ENCODE measurements at places on chromosomes 2 and 18.
A peak's percentile ranks its signal among the peaks of the same experiment; 100 is the strongest.

DNA sequence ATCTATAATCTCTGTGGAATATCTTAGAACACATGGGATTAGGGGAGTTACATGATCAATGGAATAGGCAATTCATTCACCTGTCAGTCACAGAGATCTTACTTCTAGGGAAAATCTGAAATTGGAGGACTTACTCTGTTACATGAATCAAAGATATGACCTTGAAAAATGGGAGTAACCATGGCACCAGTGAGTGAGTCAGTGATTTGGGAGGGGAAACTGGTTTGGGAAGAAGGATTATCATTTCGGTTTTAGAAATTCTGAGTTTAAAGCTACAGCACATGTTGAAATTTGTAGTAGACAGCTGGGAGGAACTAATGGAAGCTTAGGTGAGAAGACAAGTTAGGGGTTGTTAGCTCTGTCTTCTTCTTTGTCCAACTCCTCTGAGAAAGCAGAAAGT is 153.7 kb downstream of the CAMKMT start:
- DNase-seq: no peak

- DNase-seq: no peak
Measured at GRCh38 chr2:62265106-62265505, 69.2 kb downstream of the B3GNT2 start.

- DNase-seq: no peak
Measured at GRCh38 chr2:129074298-129074920, 755.7 kb upstream of the HS6ST1 start.

- no peak for DNase-seq
Measured at GRCh38 chr2:122168799-122169198, 413.3 kb downstream of the TSN start.

DNA sequence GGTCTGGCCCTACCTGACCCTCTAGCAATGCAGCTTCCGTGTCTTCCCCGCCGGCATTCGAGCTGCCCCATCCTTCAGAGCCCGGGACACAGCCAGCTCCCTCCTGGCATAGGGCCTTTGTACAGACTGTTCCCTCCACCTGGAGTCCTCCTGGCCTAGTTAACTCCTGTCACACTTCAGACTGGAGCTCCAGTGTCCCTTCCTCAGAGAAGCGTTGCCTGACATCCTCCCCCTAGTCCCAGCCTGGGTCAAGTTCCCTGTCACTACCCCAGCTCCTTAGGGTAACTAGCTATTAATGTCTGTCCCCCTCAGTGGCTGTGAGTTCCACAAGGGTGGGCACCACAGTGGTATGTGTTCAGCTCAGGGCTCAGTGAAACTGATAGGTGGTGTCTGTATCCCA is 45.5 kb upstream of the LOXHD1 start:
- DNase-seq: no peak

- DNase-seq: no peak
Measured at GRCh38 chr18:70335892-70336726, 47.3 kb downstream of the SOCS6 start.

- DNase-seq: no peak
Measured at GRCh38 chr2:96648306-96648930, 5.9 kb downstream of the FER1L5 start.

DNA sequence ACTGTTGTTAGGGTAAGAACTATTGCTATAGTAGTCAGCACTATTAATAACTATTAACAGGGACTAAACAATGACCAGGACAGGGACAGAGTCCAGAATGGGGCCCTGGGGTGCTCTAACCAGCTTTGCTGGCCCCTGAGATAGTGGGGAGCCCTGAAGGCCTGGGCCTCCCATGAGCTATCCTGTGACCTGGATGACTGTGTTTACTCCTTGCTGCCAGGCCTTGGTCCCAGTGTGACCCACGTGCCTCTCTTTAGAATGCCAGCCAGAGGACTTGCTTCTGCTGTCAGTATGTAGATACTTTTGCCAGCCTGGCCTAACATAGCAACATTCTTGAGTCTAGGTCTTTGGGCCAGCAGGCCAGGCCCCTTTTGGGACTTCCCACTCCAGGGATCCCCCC is 11.4 kb downstream of the CDK5R2 start:
- no peak for DNase-seq

DNA sequence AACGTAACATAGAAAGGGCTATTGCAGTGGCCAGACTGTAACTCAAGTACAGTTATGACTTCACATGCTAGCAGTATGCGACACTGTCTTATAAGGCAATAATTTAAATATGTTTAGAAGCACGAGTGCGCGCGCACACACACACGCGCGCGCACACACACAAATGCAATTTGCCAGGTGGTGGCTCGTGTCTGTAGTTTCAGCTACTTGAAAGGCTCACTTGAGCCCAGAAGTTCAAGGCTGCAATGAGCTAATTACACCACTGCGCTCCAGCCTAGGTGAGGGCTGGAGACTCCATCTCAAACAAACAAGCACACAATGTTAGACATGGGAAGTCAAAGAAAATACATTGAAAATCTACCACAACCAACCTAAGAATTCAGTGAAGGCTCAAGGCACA is 103.7 kb downstream of the USP34 start:
- no peak for DNase-seq

DNA sequence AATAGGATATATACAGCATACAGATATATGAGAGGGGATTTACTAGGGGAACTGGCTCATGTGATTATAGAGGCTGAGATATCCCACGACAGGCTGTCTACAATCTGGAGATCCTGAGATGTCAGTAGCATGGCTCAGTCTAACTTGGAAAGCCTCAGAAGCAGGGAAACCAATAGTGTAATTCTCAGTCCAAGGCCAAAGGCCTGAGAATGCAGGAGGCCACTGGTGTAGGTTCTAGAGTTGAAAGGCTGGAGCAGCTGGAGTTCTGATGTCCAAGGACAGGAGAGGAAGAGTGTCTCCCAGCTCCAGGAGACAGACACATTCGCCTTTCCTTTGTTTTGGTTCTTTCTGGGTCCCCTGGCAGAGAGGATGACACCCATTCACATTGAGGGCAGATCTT is 20.1 kb upstream of the CCBE1 start:
- no peak for DNase-seq

DNA sequence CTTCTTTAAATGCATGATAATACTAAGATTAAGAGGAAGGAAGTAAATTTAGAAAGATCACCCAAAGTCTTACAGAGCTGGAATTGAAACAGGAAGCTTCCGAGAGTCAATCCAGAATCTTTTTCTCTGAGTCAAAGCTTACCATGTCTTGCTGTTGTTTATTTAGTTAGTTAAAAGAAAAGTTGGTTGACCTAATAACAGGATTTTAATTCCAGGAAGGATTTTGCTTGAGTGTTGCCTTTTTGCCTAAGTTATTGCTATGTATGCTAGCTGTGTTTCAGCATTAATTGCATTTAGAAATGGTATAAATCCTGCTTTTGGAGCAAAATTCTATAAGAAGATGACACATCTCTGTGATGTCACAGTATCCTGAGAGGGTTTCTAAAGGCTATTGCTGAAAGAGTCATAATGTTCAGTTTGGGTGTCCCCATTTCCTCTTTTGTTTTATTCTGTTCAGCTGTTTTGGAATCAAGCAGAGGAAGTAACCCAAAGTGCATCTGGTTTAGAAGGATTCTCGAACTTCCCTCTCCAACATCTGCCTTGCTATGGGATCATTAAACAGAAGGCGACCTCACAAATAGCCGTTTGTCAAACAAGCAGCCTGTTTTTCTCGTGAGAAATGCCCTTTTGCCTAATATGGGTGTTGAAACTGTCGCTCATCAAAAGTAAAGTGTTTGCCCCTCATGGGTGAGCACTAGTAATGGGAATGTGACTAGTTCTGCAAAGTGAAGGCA is 271.5 kb upstream of the MMADHC start:
- DNase-seq: no peak

GRCh38 chr2:29892585-29893259 is 28.7 kb downstream of the ALK start:
- no peak for DNase-seq

- peak; percentile 59 for DNase-seq
Measured at GRCh38 chr2:130824492-130825061, 12.1 kb upstream of the ARHGEF4 start.

DNA sequence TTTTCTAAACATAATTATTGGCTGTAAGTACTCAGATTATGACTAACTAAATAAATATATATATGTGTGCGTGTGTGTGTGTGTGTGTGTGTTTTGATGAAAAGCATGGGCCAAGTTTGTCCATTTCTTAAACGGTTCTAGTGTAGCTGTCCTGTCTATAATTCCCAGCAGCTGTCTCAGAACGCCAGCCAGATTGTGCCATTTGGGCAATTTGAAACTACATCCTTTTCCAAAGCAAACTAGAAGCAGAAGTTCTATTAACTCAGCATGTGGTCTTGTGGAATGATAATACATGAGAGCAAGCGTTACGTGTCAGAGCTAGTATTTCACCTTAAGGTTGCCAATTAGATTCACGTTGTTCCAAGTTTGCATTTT is 1.7 kb downstream of the ARHGAP28 start:
- DNase-seq: no peak

DNA sequence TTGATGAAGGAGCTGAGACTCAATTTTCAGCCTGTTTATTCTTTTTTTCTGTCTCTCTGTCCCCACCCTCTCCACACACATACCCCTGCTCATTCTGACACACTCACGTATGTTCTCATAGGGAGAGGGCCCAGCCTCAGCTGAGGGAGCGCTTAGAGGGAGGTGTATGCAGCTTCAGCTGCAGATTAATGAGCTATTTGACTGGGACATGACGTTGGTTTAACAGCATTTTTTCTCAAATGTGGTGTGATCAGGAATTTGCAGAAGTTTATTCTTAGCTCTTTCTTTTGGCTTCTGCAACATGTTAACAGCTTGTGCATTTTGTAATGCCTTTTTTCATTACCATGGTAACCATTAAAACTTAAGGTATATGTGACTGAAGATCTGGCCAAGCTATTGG is 1547.1 kb upstream of the PIK3C3 start:
- no peak for DNase-seq

DNA sequence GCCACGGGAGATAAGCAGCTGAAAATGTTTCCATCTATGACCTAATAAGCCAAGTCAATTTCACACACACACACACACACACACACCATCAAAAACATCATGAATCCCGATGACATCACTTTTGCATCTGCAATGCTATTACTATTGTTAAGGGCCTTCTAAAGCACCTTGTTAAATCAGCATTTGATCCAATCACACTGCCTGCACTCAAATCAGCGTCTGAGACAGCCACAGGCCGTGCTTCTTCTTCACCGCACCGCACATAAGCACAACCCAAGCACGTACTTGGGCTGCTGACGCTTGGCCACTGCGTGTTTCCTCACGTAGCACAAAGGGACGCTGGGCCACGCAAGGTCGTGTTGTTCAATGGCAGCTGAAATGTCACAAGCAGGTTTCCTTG is 15.8 kb upstream of the MTCL1 start:
- no peak for DNase-seq

- no peak for DNase-seq
Measured at GRCh38 chr2:149360106-149360505, 29.7 kb downstream of the LYPD6 start.

- DNase-seq: no peak
Measured at GRCh38 chr2:102418421-102418961, 4.5 kb upstream of the IL18RAP start.

DNA sequence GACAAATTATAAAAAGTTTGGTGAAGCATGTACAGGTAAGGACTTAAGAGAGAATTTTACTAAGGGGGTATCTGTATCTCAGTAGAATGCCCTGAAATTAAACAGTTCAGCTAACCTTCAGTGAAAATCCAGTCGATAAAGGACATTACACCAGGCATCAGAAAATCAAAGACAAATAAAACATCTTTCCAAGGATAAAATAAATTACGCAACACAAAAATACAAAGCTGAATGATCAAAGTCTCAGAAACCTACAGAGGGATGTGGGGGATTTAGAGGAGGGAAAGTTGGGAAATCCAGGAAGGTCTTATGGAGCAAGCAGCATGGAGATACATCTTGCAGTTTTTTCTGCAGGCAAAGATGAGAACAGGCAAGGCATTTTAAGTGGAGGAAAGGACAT is 384.1 kb downstream of the TNS1 start:
- no peak for DNase-seq

DNA sequence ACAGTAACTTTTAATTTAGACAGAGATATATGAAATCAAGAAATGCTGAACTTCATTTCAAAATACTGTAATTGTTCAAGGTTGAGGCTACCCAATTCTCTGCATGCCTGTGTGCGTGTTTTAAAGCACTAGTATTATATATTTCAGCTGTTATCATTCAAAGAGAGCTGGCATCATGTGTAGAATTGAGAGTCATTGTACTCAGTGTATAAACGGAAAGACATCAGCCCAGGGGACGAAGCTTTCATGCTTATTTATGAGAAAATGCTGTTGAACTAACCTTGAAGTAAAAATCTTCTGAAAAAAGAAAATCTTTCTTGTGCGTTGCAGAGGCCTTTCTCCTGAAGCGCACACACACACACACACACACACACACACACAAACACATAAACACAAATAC is 48.4 kb downstream of the MYCN start:
- no peak for DNase-seq

DNA sequence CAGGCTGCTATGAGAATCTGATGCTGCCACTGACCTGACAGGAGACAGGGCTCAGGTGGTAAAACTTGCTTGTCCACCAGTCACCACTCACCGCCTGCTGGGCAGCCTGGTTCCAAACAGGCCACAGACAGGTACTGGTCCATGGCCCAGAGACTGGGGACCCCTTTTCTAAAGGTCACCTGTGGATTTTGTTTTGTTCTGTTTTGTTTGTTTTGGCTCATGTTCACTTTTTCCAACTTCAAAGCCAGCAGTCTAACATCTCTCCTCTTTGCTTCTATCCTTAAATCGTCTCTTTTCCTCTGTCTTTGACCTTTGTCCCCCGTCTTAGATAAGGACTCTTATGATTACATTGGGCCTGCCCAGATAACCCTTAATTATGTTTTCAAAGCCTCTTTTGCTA is 3.3 kb upstream of the CERKL start:
- no peak for DNase-seq

- no peak for DNase-seq
Measured at GRCh38 chr2:96927405-96928171, 57.7 kb upstream of the SEMA4C start.

GRCh38 chr18:813172-814071 is 1.4 kb upstream of the YES1 start:
- peak; percentile 38 for DNase-seq

DNA sequence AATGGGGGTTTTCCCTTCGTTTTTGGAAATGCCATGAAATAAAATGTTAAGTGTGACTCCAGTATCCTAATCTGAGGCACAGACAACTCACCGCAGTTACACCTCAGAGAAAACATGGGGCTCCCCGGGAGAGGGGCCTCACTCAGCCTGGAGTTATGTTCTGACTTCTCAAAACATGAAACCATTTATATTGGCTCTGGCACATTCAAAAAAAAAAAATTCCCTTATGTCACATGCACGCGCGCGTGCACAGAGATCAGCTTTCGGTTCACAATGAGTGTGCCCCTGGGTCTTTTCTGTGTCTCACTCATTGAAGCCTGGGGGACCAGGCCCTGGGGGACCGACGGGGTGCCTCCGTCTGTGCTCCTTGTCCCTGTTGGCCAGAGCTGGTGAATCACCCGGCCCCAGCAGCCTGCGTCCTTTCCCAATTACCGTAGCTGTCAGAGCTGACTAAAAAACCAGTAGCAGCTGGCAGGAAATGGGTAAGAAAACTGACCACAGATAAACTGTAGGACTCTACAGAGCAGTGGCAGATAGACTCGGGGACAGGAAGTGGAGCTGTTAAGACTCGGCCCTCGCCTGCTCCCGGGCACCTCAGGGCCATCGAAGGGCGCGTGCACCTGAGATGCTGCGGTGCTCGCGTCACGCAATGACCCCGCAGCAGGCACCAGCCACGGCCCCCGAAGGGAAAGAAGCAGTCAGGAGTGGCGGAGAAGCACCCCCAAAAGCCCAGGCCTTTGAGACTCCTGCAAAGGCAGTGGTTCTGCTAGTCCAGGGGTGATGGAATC is 138.3 kb upstream of the ID2 start:
- DNase-seq: peak; percentile 82

Data from stimulated activated CD4-positive, alpha-beta T cell treated with anti-CD3 and anti-CD28 coated beads, Interleukin-15, amount 100 ng/mL, for 48 hours (primary cell).